ENCODE measurements at places on chromosomes 5 and 9.

DNA sequence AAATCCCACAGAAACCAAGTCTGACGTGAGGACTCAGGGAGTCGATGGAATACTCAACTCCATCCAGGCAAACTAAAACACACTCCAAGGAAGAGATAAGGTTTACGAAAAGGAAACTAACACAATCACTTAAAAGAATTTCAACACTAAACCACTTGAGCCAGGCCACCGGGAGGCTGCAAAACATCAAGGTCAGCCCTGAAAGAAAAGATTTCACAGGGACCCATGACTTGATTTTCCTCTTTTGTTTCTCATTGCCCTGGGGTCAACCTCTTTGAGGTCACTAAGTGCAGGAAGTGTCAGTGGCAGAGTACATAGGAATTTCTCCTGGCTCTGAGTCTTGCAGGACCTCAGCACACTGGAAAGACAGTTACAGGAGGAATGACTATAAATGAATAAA, 77.8 kb upstream of the TARS1 start:
- DNase-seq, result no peak

- no peak for DNase-seq
Measured at GRCh38 chr5:39143151-39143860, 69.1 kb upstream of the RICTOR start.

- DNase-seq, result no peak
Measured at GRCh38 chr5:116859666-116860320, 285.2 kb upstream of the SEMA6A start.

GRCh38 chr5:67081261-67081660, 115.3 kb downstream of the CD180 start:
- DNase-seq, result no peak

DNA sequence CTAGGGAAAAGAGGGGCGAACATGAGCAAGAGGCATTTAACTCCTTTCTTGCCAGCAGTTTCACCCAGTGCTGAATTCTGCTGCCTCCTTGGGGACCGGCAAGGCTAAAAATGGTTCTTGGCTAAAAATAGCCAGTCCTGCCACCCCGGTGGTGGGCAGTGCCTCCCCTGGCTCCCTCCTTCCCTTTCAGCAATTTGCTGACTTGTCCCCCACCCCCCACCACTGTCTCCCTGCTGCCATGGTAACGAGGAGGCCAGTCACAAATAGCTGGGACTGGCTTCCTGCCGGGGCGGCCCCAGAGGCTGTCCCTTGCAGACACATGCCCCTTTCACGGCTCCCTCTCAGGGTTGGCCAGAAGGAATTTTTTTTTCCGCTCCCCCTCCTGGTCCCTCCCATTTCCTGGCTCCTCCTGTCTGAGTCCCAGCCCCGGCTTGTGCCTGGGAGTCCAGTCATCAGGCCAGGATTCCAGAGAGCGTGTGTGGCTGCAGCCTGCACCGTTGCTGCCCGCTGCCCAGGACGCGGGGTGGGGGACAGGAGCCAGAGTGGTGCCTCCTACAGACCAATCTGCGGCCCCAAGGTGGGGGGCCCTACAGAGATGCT, 130.3 kb downstream of the RGS3 start:
- DNase-seq, result no peak

DNA sequence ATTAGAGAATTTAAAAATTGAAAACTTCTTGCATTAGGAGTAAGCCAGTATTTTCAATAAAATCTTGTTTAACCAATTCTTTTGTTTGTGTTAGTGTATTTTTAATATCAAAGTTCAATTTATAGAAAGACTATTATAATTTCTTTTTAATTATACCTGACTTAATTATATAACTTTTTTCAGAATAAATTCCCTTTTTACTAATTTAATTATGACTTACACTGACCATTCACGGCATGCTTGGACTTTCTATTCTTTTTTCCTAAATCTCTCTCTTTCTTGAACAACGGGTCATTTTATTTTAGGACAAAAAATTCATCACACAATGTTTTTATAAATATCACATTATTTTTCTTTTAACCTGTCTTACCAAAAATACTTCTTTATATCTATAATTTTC, 555.3 kb upstream of the PTGER4 start:
- no peak for DNase-seq

GRCh38 chr5:71564895-71565294, 22.2 kb upstream of the MCCC2 start:
- no peak for DNase-seq

- DNase-seq, result peak; percentile 38
Measured at GRCh38 chr5:60959156-60959555, 14.2 kb downstream of the NDUFAF2 start.

- DNase-seq, result no peak
Measured at GRCh38 chr5:25090854-25091253, 446.1 kb upstream of the CDH10 start.

- DNase-seq, result peak; percentile 3
Measured at GRCh38 chr9:71355884-71356283, 234.5 kb upstream of the TRPM3 start.

GRCh38 chr5:55031492-55031891, 7.4 kb downstream of the GZMK start:
- DNase-seq, result no peak

GRCh38 chr5:179733772-179734126, 1.1 kb downstream of the MAML1 start:
- no peak for DNase-seq

DNA sequence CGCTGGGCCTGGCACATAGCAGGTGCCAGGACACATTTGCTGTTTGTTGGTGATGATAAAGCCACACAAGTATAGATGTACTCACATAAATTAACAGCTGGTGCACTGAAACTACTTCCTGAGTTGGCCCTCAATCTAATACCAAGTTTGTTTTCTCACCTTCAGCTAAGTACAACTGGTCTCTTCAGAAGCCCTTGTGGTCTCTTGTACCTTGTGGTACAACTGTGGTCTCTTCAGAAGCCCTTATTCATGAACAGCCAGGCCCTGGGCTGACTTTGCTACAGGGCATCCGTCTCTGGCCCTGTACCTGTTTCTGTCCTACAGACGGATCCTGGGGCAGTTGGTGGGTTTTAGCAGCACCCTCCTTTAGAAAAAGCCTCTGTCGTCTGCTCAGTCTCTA, 81.5 kb downstream of the DAB2IP start:
- DNase-seq, result no peak

DNA sequence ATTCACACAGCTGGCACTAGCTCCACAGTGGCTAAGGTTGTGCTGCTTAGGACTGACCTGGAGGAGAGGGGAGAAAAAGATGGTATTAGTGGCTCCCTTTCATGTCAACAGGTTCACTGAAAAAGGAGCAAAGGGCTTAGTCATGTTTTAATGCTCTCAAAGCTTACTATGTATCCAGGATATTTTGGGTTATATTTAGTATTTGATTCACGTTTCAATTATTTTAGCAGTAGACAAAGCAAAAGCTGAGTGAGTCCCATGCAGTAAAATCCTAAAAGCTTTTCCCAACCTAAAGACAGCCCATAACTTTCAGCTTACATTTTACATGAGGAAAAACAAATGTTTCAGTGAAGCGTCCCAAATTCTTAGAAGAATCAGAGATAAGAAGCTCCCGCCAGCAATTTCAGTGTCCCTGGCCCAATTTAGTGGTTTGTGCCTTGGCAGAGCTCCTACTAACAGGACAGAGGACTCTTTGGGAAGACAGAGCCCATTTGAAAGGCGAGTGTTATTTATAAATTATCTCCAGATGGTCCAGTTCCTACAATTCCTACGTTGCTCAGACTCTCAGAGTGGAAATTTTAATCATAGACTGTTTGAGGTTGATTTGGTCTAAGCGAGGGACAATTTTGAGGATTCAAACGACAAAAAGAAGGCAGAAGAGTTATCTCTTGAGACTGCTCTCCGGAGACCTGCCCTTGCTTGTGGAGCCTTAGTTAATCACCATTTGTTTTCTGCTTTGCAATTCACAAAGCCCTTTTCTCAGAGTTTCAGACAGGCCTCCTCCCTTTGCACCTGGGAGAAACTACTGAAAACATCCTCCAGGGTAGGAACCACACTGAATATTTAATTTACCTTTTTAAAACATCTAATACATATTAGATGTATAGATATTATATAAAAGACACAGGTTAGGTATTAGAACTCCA, 225.0 kb upstream of the ANKRD55 start:
- DNase-seq, result no peak

DNA sequence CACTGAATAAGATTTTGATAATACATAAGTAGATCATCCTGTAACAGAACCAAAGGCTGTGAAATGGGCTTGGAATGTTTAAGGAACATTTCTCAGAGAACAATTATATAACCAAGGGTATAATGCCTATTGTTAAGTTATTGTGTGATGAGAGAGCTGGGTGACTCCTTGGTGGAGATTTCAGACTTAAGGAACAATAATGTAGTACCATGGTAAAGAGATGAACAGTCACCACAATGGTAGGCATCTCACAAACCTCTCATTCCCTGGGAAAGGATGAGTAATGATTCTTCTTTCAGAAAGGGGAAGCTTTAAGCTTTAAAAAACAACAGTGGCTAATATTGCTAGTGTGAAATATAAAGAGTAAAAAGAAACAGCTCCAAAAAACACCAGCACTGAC, 147.4 kb downstream of the TRIM36 start:
- no peak for DNase-seq

DNA sequence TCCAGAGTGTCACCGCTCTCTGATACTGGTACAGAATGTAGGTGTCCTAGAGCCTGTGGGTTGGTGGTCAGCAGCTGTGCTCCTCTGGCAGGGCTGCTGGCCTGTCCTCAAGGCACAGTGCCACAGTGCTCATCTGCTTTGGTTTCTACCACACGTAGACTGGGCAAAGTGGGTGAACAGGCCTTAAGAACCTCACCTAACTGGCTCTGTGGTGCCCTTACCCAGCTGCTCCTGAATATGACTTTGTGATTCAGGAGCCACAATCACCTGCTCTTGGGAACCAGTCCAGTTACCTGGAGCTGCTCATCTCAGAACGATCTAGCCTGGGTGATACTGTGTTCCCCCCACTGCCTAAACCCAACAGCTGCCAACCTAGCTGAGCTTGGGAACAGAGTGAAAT, 6.4 kb downstream of the NOP16 start:
- DNase-seq, result no peak

- no peak for DNase-seq
Measured at GRCh38 chr5:116887104-116887503, 312.5 kb upstream of the SEMA6A start.

- DNase-seq, result no peak
Measured at GRCh38 chr5:148002451-148002850, 61.3 kb upstream of the SPINK5 start.

DNA sequence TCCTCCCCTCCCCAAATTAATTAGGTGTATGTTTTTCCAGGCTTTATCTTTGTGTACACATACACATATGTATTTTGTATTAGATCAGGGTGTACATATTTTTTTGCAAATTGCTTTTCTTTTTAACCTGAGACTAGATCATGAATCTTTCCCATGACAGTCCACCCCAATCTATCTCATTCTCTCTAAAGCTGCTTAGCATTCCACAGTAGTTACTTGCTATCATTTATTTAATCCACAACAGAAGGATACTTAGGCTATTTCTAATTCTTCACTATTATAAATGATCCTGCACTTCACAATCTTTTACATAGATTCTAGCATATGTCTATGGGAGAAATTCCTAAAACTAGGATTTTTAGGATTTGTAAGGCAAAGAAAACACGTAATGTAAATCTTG, 43.9 kb downstream of the SH3RF2 start:
- no peak for DNase-seq

DNA sequence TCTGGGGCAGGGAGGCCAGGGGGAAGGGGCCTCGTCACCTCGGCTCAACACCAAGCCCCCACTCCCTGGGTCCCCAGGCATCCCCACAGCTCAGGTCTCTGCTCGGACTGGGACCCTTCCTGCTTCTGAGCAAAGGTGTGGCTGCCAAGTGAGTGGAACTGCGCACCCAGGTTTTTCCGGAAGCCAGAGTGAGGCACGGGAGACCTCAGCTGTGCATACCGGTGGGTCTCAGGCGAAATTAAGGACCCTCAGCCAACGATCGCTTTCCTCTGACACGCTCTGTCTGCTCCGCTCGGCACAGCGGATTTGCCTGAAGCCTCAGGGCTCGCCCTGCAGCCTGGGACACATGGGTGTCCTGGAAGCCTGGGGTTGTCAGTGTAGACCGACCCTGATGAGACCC, 41.0 kb upstream of the IRX4 start:
- no peak for DNase-seq
